Tibial nerve (tissue), 4 donors: ENCODE measurements at places on chromosomes 4 and X. TPM values are rescaled to one million over a fixed set of nuclear protein-coding genes. Genes with fewer than 3 reads are reported as not detected.

DNA sequence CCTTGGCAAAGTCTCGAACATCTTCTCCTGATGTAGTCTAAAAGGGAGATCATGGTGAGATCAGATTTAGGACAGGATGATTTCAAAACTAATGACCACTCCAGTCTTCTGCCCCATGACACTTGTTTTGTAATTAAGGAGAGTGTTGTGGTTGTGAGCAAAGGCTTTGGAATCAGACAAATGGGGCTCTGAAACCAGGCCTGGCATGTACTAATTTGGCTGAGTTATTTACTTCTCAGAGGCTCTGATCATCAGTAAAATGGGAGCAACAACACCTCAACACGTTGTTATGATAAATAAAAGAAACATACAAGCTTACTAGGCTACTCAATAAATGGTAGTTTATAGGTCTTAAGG, 106.9 kb upstream of the FTHL17 start:
- H3K36me3 ChIP-seq = no peaks in the 10 kb centered on the region
- no peaks in the 10 kb centered on the region for H3K4me1 ChIP-seq
- no peaks in the 10 kb centered on the region for H3K27me3 ChIP-seq
- no peak for DNase-seq

GRCh38 chrX:40912576-40912975, 172.7 kb upstream of the USP9X start:
- no peak overlapping the region for H3K4me3 ChIP-seq
- H3K27ac ChIP-seq = no peak overlapping the region
- no peaks in the 10 kb centered on the region for H3K27me3 ChIP-seq
- H3K4me1 ChIP-seq = no peaks in the 10 kb centered on the region
- no peaks in the 10 kb centered on the region for H3K36me3 ChIP-seq

GRCh38 chrX:22559506-22559905, 286.8 kb downstream of the CBLL2 start:
- no peak overlapping the region for H3K27ac ChIP-seq
- no peaks in the 10 kb centered on the region for H3K36me3 ChIP-seq
- no peaks in the 10 kb centered on the region for H3K27me3 ChIP-seq
- no peaks in the 10 kb centered on the region for H3K4me1 ChIP-seq
- no peak overlapping the region for H3K4me3 ChIP-seq

- no peak for DNase-seq
- no peak overlapping the region for H3K27ac ChIP-seq
- no peaks in the 10 kb centered on the region for H3K4me1 ChIP-seq
- no peaks in the 10 kb centered on the region for H3K27me3 ChIP-seq
- H3K36me3 ChIP-seq = no peaks in the 10 kb centered on the region
- H3K4me3 ChIP-seq = no peak overlapping the region
Observed at GRCh38 chr4:55574252-55574651, 17.8 kb downstream of the PDCL2 start.

Gene SLC34A2
- not detected for total RNA-seq

DNA sequence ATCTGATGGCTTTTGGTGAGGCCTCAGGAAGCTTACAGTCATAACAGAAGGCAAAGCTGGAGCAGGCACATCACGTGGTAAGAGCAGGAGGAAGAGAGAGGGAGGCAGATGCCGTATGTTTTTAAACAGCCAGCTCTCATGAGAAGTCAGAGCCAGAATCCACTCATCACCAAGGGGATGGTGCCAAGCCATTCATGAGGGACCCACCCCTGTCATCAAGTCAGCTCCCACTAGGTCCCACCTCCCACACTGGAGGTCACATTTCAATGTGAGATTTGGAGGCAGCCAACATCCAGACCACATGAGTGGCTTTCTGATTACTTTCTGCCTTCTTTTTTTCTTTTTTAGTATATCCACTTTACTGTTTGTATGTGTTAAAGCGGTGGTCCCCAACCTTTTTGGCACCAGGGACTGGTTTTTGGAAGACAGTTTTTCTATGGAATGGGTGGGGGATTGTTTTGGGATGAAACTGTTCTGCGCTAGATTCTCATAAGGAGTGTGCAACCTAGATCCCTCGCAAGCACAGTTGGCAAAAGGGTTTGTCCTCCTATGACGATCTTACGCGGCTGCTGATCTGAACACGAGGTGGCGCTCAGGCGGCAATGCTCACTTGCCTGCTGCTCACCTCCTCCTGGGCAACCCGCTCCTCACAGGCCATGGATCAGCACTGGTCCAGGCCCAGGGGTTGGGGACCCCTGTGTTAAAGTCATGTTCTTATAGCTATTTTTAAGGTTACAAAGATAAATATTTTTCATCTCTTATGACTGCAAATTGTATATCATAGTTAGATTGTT, 61.7 kb downstream of the SLIT2 start:
- no peaks in the 10 kb centered on the region for H3K27me3 ChIP-seq
- H3K36me3 ChIP-seq = no peaks in the 10 kb centered on the region
- H3K4me1 ChIP-seq = peaks cover 24% of the 10 kb centered on the region
- no peak for DNase-seq
- peak overlapping the region; percentile 12 for H3K27ac ChIP-seq

Gene MCF2
- total RNA-seq = not detected
